ENCODE measurements at places on chromosomes 5 and 9.

GRCh38 chr5:12794476-12795332 is 890.5 kb upstream of the CTNND2 start:
- H3K27ac ChIP-seq = no peak overlapping the region
- no peak for DNase-seq
- no peaks in the 10 kb centered on the region for H3K27me3 ChIP-seq
- no peaks in the 10 kb centered on the region for H3K36me3 ChIP-seq
- no peaks in the 10 kb centered on the region for H3K4me1 ChIP-seq
- no peak overlapping the region for H3K4me3 ChIP-seq

- no peak overlapping the region for H3K27ac ChIP-seq
- DNase-seq = no peak
- no peaks in the 10 kb centered on the region for H3K4me1 ChIP-seq
- no peaks in the 10 kb centered on the region for H3K36me3 ChIP-seq
- H3K4me3 ChIP-seq = no peak overlapping the region
- peaks cover 3% of the 10 kb centered on the region for H3K27me3 ChIP-seq
These were observed 99.0 kb downstream of the TRIM36 start for GRCh38 chr5:115070737-115071136.

GRCh38 chr9:3526997-3527940 is 1.5 kb upstream of the RFX3 start:
- no peaks in the 10 kb centered on the region for H3K27me3 ChIP-seq
- no peak for DNase-seq
- H3K36me3 ChIP-seq = peaks cover 3% of the 10 kb centered on the region
- peak overlapping the region; percentile 95 for H3K4me3 ChIP-seq

DNA sequence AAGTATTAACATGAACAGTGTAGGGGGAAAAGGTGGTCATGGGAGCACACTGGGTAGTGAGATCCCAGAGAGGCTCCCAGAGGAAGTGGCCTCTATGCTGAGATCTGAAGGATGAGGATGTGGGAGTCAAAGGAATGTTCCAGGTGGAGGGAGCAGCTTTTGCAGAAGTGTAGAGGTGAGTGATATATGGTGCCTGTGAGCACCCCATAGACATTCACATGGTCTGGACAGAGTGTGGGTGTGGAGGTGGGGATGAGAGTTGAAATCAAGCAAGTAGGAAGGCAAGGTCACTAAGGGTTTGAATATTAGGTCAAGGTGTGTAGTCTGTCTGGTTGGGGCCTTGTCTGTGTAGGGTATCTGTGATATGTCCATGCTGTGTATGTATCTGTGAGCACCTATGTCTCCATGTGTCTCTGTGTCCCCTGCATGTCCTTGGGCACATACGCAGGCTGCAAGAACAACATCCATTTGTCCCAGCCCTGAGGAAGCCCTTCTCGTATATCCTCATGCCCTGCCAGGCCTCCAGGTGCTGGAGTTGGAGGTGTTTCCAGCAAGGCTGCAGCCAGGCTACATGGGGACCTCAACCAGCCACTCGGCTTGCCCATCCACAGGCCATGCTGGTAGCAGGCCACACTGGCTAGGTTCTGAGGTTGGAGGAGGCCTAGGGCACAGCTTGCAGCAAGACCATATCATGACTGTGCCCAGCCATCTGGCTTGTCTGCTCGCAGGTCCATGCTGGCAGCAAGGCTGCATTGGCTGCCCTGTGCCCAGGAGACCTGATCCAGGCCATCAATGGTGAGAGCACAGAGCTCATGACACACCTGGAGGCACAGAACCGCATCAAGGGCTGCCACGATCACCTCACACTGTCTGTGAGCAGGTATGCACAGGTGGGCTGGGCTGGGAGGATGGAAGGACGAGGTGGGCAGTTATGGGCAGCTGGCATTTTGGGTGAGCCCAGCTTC is 4.7 kb downstream of the PDLIM4 start:
- H3K27ac ChIP-seq = no peak overlapping the region
- no peaks in the 10 kb centered on the region for H3K27me3 ChIP-seq
- no peak overlapping the region for H3K4me3 ChIP-seq
- H3K4me1 ChIP-seq = no peaks in the 10 kb centered on the region

- H3K36me3 ChIP-seq = no peaks in the 10 kb centered on the region
- no peaks in the 10 kb centered on the region for H3K4me1 ChIP-seq
- no peak overlapping the region for H3K4me3 ChIP-seq
- no peaks in the 10 kb centered on the region for H3K27me3 ChIP-seq
These were observed 121.9 kb upstream of the RFX3 start for GRCh38 chr9:3647652-3648051.

DNA sequence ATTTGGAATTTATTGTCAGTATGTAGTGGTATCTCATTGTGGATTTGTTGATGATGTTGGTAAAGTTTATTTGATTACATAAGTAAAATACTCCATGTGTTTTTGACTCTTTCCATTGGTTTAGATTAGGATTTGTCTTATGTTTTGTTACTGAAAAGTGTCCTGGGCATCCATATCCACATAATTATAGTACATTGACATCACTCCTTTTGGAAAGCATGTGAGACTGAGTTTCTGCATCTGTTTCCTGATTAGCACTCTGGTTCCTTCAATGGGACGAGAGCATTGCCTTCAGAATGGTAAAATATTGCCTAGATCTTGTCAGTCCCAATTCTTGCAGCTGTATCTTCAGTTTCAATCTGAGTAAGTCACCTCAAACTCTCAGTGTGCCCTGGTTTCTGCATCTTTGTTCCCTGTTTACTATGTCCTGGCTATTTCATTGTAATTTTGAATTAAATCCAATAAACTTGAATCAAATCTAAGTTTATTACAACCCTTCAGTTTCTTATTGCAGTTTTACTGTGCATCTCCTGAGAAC is 128.1 kb downstream of the FBXO38 start:
- no peaks in the 10 kb centered on the region for H3K27me3 ChIP-seq
- no peak overlapping the region for H3K27ac ChIP-seq
- no peak overlapping the region for H3K4me3 ChIP-seq
- no peaks in the 10 kb centered on the region for H3K4me1 ChIP-seq

- DNase-seq = no peak
- no peak overlapping the region for H3K27ac ChIP-seq
- no peak overlapping the region for H3K4me3 ChIP-seq
- H3K4me1 ChIP-seq = no peaks in the 10 kb centered on the region
These were observed 102.3 kb upstream of the LARP1 start for GRCh38 chr5:154652746-154653417.

GRCh38 chr5:139451878-139452660 is 10.5 kb downstream of the ECSCR start:
- H3K27me3 ChIP-seq = no peaks in the 10 kb centered on the region
- H3K4me1 ChIP-seq = peaks cover 20% of the 10 kb centered on the region
- no peak for DNase-seq
- no peak overlapping the region for H3K4me3 ChIP-seq

- H3K27me3 ChIP-seq = no peaks in the 10 kb centered on the region
- no peaks in the 10 kb centered on the region for H3K4me1 ChIP-seq
- no peak overlapping the region for H3K27ac ChIP-seq
- DNase-seq = no peak
- no peak overlapping the region for H3K4me3 ChIP-seq
These were observed 979.1 kb upstream of the CTNND2 start for GRCh38 chr5:12883395-12883794.

GRCh38 chr5:5085381-5085780 is 54.7 kb upstream of the ADAMTS16 start:
- H3K4me3 ChIP-seq = no peak overlapping the region
- H3K27ac ChIP-seq = no peak overlapping the region
- H3K36me3 ChIP-seq = no peaks in the 10 kb centered on the region
- DNase-seq = no peak
- H3K27me3 ChIP-seq = no peaks in the 10 kb centered on the region

- H3K4me1 ChIP-seq = no peaks in the 10 kb centered on the region
- no peaks in the 10 kb centered on the region for H3K27me3 ChIP-seq
- H3K27ac ChIP-seq = no peak overlapping the region
- no peak overlapping the region for H3K4me3 ChIP-seq
- H3K36me3 ChIP-seq = no peaks in the 10 kb centered on the region
These were observed 67.2 kb upstream of the CCDC152 start for GRCh38 chr5:42689391-42689790.

GRCh38 chr5:84057211-84057610 is 327.5 kb downstream of the EDIL3 start:
- no peaks in the 10 kb centered on the region for H3K36me3 ChIP-seq
- H3K27ac ChIP-seq = no peak overlapping the region
- no peaks in the 10 kb centered on the region for H3K4me1 ChIP-seq
- DNase-seq = no peak
- H3K27me3 ChIP-seq = no peaks in the 10 kb centered on the region
- H3K4me3 ChIP-seq = no peak overlapping the region

DNA sequence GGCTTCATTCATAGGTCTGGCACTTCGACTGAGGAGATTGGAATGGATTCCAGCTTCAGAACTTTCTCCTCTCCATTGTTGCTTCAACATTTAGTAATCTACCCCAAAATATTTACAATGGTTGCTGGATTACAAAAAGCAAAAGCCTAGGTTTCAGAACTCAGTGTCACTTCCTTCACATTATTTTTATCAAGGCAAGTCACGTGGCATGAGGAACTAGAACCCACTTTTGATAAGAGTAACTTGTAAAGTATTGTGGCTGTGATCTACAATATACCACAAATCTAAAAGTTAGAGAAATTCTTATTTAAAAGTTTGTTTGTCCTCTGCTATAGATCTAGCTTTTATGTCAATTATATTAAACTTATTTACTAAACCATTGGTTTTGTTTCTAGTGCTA is 39.7 kb upstream of the ANKDD1B start:
- no peak overlapping the region for H3K27ac ChIP-seq

DNA sequence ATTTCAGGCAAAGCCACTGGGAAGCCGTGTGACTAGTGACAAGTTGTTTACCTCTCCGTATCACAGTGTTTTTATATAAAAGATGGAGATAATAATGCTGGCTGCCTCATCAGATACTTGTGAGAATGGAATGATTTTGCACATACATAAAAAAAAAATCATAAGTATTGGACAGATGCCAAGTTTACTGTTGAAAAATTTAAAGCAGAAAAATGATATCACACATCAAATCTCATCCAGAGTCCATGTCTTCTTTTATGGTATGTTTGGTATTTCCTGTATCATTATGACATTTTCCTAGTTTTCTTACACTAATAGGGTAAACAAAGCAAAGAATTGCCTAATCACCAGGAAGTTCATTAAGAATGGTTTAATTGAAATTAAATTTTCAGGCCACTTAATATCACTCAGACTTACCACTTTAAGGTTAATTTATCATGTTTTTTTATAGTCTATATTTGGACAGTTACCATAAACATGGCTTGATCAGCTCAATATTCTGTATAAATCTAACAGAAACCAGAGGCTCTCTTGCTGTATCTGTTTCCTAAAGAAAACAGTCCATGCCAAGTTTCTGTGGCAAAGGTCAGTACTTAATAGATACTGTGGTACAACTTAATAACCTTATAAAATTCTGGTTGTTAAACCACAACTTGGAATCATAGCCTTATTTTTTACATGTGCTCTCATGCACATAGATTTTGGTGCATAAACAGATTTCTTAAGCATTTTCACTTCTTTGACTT is 656.5 kb upstream of the RIOK2 start:
- H3K4me3 ChIP-seq = no peak overlapping the region
- H3K27me3 ChIP-seq = no peaks in the 10 kb centered on the region
- no peaks in the 10 kb centered on the region for H3K36me3 ChIP-seq
- DNase-seq = no peak
- H3K4me1 ChIP-seq = no peaks in the 10 kb centered on the region

- no peaks in the 10 kb centered on the region for H3K27me3 ChIP-seq
- H3K36me3 ChIP-seq = no peaks in the 10 kb centered on the region
- no peak overlapping the region for H3K27ac ChIP-seq
- no peak overlapping the region for H3K4me3 ChIP-seq
- H3K4me1 ChIP-seq = no peaks in the 10 kb centered on the region
These were observed 181.3 kb upstream of the IRX1 start for GRCh38 chr5:3414371-3414770.

DNA sequence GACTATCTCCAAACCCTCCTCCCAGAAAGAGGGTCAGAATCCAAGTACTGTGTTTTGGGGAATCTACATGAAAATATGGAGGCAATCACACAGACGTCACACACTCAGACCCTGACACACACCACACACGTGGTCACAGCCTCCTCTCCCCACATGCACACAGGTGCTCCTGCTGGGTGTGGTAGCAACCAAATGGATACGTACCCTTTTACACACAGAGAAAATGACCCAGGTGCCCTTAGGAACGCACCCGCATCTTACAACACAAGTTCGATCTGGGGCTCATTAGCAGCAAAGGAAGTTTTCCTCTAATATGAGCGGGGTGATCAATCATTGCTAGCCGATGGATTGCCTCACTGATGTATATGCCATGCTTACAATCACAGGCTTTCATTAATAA is 480.2 kb upstream of the KLF4 start:
- H3K27me3 ChIP-seq = no peaks in the 10 kb centered on the region
- H3K4me1 ChIP-seq = no peaks in the 10 kb centered on the region
- H3K36me3 ChIP-seq = no peaks in the 10 kb centered on the region
- H3K4me3 ChIP-seq = no peak overlapping the region
